ENCODE measurements at places on chromosomes 4 and X. TPM values are rescaled to one million over a fixed set of nuclear protein-coding genes. Genes with fewer than 3 reads are reported as not detected.

The KIF4A gene
- not detected for total RNA-seq

The MAGEA2B gene
- total RNA-seq = not detected

The OCRL gene
- total RNA-seq = 22.5 TPM

The SOX3 gene
- total RNA-seq = not detected

The TCEAL7 gene
- 15.9 TPM for total RNA-seq

The DOCK11 gene
- 35.2 TPM for total RNA-seq

The XAGE1A gene
- total RNA-seq = not detected

The NEIL3 gene
- not detected for total RNA-seq

The TMEM156 gene
- total RNA-seq = 8.6 TPM

The PIR gene
- 27.1 TPM for total RNA-seq

The HS3ST1 gene
- total RNA-seq = 1.5 TPM

The MAGEA9B gene
- total RNA-seq = not detected

The FAM236B gene
- total RNA-seq = not detected

DNA sequence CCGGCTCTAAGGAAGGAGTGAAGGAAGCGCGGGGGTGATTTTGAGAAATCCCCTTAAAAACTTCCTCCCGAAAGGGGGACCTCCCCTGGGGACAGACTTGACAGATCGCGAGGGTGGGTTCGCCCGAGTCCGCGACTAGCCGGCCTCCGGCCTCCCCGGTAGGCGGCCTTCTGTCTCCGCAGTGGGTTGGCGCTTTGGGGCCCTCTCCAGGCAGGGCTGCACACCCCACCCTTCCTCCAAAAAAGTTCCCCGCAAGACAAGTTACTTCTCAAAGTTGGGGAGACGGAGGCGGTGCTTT lies 24.8 kb downstream of the HOPX start:
- no peak for DNase-seq
- peaks cover 58% of the 10 kb centered on the region for H3K27me3 ChIP-seq
- H3K27ac ChIP-seq = no peak overlapping the region
- H3K36me3 ChIP-seq = no peaks in the 10 kb centered on the region
- H3K4me3 ChIP-seq = peak overlapping the region; percentile 43
- H3K4me1 ChIP-seq = no peaks in the 10 kb centered on the region

DNA sequence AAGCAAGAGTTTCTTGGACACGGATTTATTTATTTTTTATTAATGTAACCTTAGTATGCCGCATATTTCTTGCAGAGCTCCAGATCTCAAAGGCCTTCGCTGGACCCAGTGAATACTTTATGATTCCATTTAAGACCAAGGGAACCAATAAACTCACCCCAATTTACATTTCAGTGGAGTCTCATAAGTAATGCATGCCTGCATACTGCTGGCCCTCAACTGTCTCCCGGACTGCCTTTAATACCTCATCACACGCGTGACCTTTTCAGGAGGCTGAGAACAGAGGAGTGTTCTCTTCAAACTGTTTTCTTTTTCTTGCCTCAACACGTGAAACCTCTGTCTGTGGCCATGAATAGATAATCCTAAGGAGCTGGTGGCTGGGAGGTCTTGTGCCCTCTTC lies 240.9 kb downstream of the STIM2 start:
- H3K27me3 ChIP-seq = no peaks in the 10 kb centered on the region
- DNase-seq = no peak
- no peak overlapping the region for H3K27ac ChIP-seq
- no peaks in the 10 kb centered on the region for H3K4me1 ChIP-seq

- H3K4me1 ChIP-seq = peaks cover 51% of the 10 kb centered on the region
- no peaks in the 10 kb centered on the region for H3K27me3 ChIP-seq
- DNase-seq = no peak
Measured at GRCh38 chr4:87423317-87424098, 1.1 kb downstream of the NUDT9 start.

GRCh38 chr4:66266035-66266434 lies 595.7 kb upstream of the EPHA5 start:
- no peak for DNase-seq
- H3K4me3 ChIP-seq = no peak overlapping the region
- H3K4me1 ChIP-seq = no peaks in the 10 kb centered on the region
- H3K27ac ChIP-seq = no peak overlapping the region
- H3K27me3 ChIP-seq = no peaks in the 10 kb centered on the region
- H3K36me3 ChIP-seq = no peaks in the 10 kb centered on the region

GRCh38 chr4:108527723-108528122 lies 92.7 kb upstream of the RPL34 start:
- no peaks in the 10 kb centered on the region for H3K27me3 ChIP-seq
- peaks cover 20% of the 10 kb centered on the region for H3K4me1 ChIP-seq

DNA sequence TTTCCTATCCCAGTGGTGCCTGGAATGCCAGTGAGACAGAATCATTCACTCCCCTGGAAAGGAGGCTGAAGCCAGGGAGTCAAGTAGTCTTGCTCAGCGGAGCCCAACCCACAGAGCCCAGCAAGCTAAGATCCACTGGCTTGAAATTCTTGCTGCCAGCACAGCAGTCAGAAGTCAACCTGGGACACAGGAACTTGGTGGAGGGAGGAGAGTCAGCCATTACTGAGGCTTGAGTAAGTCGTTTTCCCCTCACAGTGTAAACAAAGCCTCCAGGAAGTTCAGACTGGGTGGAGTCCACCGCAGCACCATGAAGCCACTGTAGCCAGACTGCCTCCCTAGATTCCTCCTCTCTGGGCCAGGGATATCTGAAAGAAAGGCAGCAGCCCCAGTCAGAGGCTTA lies 283.2 kb upstream of the CPEB2 start:
- H3K4me1 ChIP-seq = no peaks in the 10 kb centered on the region
- H3K27ac ChIP-seq = no peak overlapping the region
- H3K4me3 ChIP-seq = no peak overlapping the region
- H3K27me3 ChIP-seq = no peaks in the 10 kb centered on the region

- no peaks in the 10 kb centered on the region for H3K27me3 ChIP-seq
- H3K4me1 ChIP-seq = no peaks in the 10 kb centered on the region
- no peaks in the 10 kb centered on the region for H3K36me3 ChIP-seq
- H3K4me3 ChIP-seq = no peak overlapping the region
Measured at GRCh38 chr4:106746451-106746850, 289.7 kb downstream of the DKK2 start.

DNA sequence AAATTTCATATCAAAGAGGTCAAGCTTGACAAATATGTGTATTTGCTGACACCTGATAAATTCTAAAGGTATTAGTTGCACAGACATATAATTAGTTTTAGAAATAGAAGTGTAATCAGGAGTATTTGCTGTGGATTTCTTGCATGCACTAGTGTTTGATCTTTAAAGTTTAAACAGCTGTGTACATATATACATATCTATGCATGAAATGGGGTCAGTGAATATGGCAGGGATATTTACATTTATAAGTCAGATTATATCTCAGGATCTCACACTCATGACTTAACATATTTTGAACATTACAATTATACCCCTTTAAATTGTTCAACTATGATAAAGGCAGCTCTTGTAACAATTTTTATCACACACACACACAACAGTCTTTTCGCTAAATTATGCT lies 547.4 kb upstream of the ACTRT1 start:
- no peak for DNase-seq
- no peaks in the 10 kb centered on the region for H3K27me3 ChIP-seq
- no peaks in the 10 kb centered on the region for H3K36me3 ChIP-seq
- H3K27ac ChIP-seq = no peak overlapping the region

DNA sequence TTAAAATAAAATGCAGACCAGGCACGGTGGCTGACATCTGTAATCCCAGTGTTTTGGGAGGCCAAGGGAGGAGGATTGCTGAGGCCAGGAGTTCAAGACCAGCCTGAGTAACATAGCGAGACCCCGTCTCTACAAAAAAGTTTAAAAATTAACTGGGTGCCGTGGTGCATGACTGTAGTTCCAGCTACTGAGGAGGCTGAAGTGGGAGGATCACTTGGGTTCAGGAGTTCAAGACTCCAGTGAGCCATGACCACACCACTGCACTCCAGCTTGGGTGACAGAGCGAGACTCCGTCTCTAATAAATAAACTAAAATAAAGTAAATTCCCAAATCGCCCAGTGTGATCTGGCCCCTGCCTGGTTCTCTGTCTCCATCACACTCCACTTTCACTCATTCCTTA lies 43.7 kb downstream of the TENM3 start:
- DNase-seq = no peak
- H3K4me3 ChIP-seq = no peak overlapping the region
- no peaks in the 10 kb centered on the region for H3K36me3 ChIP-seq
- H3K27ac ChIP-seq = no peak overlapping the region

DNA sequence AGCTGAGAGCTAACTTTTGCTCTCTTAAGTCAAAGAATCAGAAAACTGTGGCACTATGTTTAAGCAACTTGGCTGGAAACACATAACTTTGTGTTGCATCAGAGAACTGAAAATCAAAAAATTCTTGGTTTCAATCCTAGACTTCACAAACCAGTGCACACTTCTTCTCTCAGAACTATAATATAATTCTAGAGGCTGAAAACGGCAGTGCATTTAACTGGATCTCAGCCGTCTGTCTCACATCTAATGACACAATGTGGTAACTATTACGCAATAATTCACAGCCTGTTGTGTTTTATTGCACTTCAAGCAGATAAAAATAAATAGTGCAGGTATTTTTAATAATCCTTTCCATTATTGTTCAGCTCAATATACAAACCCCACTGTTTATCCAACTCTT lies 260.6 kb upstream of the DIAPH2 start:
- no peaks in the 10 kb centered on the region for H3K27me3 ChIP-seq
- no peaks in the 10 kb centered on the region for H3K36me3 ChIP-seq
- H3K27ac ChIP-seq = no peak overlapping the region
- DNase-seq = no peak
- no peak overlapping the region for H3K4me3 ChIP-seq
- H3K4me1 ChIP-seq = no peaks in the 10 kb centered on the region

DNA sequence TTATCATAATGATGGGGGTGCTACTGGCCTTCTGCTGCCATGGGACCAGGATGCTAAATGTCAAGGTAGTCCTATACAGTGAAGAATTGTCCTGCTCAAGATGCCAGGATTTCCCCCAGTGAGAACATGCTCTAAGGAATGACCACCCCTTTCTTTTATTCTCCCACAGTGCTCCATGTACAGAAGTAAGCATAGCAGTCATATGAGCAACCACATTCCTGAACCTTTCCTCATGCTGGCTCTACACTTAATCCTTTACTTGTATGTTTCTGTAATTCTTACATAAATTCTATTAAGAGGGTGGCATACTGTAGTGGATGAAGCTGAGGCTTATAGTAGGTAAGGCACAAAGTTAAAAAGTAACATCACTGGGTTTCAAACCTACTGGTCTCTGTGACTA lies 20.2 kb downstream of the CYP2U1 start:
- no peak overlapping the region for H3K27ac ChIP-seq
- H3K27me3 ChIP-seq = no peaks in the 10 kb centered on the region
- no peak for DNase-seq
- H3K4me1 ChIP-seq = no peaks in the 10 kb centered on the region

DNA sequence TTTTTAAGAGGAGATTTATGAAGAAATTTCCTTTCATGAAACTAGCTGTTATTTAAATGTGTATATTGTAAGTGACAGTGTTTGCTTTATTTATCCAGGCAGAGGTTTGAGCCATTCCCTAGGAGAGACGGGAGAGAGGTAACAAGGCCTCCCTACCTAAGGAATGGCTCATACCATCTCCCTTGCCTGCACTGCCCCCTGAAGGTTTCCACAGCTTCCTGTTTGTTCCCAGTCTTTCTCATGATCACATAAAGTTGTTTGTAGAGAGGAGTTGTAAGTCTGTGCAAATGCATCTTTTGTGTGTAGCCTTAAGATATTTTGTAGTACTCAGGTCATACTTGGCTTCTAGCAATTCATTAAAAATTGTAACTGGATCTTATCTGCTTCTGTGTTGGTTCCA lies 1504.5 kb upstream of the PCDH10 start:
- H3K4me3 ChIP-seq = no peak overlapping the region
- no peaks in the 10 kb centered on the region for H3K27me3 ChIP-seq
- H3K36me3 ChIP-seq = no peaks in the 10 kb centered on the region
- no peaks in the 10 kb centered on the region for H3K4me1 ChIP-seq
- H3K27ac ChIP-seq = no peak overlapping the region

DNA sequence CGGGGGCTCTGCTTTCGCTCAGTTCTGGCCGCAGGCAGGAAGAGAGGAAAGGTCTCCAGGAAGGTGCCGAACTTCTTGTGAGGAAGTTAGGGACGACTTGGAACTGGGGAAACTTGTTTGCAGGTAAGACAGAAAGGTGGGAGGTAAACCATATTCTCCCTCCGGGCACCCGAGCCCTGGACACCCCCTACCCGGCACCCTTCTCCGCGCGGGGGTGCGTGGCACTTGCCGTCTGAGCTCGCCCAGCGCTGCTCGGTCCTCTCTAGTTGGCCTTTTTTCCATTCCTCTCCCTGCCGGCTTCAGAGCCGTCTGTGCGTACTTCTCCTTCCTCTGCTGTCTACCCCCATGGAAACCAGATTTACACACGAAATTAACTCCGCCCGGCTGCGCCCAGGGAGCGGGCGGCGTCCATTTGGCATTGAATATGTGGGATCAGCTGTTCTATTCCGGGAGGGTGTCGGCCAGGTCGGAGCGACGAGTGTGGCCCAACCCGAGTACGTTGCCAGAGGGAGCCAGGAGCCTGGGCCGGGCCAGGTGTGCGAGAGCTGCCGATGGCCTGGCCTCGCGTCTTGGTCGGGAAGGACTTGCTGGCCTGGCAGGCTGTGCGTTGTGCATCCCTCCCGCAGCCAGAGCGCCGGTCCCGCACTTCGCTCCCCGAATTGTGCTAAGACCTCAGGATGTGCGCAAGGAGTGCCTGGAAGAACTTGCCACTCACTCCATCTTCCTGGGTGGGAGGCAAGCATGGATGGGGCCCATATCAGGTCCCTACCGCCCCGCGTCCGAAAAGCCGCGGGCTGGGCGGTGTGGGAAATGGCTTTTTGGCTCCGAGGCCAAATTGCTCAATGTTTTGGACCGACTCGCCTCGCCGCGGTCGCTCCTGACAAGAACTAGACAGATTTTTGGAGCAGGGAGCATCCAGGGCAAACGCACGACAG lies 1.7 kb downstream of the PDGFRA start:
- H3K36me3 ChIP-seq = no peaks in the 10 kb centered on the region
- peak; percentile 53 for DNase-seq
- peak overlapping the region; percentile 62 for H3K4me3 ChIP-seq
- H3K27ac ChIP-seq = no peak overlapping the region
- no peaks in the 10 kb centered on the region for H3K4me1 ChIP-seq
- H3K27me3 ChIP-seq = peaks cover 3% of the 10 kb centered on the region

GRCh38 chrX:68938244-68939004 lies 109.6 kb downstream of the EFNB1 start:
- H3K27me3 ChIP-seq = peaks cover 5% of the 10 kb centered on the region
- H3K27ac ChIP-seq = peak overlapping the region; percentile 2
- no peak overlapping the region for H3K4me3 ChIP-seq
- DNase-seq = no peak
- H3K36me3 ChIP-seq = no peaks in the 10 kb centered on the region
- peaks cover 15% of the 10 kb centered on the region for H3K4me1 ChIP-seq

- H3K27ac ChIP-seq = no peak overlapping the region
- H3K27me3 ChIP-seq = no peaks in the 10 kb centered on the region
- no peaks in the 10 kb centered on the region for H3K4me1 ChIP-seq
- no peak for DNase-seq
Measured at GRCh38 chr4:16884673-16885460, 13.6 kb downstream of the LDB2 start.

DNA sequence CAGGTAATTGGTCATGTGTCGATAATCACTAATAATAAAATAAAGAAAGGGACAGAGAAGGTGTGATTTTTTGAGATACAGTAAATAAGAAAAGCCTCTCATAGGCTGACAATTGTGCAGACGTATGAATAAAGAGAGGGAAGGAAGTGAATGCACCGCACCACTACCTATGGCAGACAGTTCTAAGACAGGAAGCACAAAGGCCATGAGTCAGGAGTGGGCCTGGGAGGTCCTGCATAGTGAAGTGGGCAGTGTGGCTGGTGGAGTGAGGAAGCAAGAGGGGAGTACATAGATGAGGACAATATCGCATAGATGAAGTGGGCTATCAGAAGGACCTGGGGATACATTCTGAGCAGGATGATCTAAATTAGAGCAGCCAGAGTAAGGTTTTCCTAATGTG lies 75.6 kb downstream of the BMP3 start:
- H3K27me3 ChIP-seq = no peaks in the 10 kb centered on the region
- H3K4me3 ChIP-seq = no peak overlapping the region
